Stimulated activated CD4-positive, alpha-beta T cell treated with anti-CD3 and anti-CD28 coated beads, Interleukin-15, amount 100 ng/mL, for 48 hours (primary cell): ENCODE measurements at places on chromosomes 5 and 9.

GRCh38 chr5:177973066-177973635 lies 22.9 kb downstream of the PROP1 start:
- no peak for DNase-seq

- DNase-seq: no peak
Measured at GRCh38 chr5:144249755-144250464, 79.2 kb downstream of the KCTD16 start.

GRCh38 chr5:34491251-34491620 lies 164.9 kb upstream of the RAI14 start:
- no peak for DNase-seq

GRCh38 chr5:159564031-159564430 lies 233.7 kb upstream of the IL12B start:
- no peak for DNase-seq

DNA sequence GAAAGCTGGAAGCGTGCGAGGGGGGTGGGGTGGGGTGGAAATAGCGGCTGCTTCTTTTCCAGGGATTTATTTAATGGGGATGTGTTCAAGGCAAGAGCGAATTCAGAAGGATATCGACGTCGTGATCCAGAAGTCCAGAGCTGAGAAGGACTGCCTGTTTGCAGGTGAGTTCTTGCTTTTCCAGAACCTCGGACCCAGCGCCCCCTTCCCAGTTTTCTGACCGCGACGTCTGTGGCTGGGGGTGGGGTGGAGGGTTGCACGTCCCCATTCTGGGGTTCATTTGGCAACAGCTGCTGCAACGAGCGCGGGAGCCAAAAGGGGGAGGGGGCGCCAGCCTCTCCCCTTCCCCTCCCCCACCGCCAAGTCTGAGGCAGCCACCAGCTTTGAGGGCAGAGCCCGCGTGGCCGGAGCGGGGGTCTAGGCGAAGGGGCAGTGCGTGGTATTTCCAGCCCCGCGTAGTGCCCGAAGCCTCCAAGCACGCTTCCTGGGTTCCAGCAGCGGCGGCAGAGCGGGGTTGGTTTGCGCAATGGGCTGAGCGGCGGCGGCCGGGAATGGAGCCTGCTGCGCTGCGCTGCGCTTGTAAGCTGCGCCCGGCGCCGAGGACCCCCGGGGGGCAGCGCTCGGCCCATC lies 701 bp downstream of the PARP8 start:
- DNase-seq: no peak

GRCh38 chr9:136604823-136605525 lies 57.7 kb upstream of the EGFL7 start:
- DNase-seq: no peak

GRCh38 chr9:107699231-107699630 lies 209.7 kb upstream of the KLF4 start:
- DNase-seq: no peak

GRCh38 chr5:30355675-30356074 lies 837.8 kb upstream of the CDH6 start:
- DNase-seq: no peak
